NCI-H82 (cell line): ENCODE measurements at places on chromosomes 16 and 17.

DNA sequence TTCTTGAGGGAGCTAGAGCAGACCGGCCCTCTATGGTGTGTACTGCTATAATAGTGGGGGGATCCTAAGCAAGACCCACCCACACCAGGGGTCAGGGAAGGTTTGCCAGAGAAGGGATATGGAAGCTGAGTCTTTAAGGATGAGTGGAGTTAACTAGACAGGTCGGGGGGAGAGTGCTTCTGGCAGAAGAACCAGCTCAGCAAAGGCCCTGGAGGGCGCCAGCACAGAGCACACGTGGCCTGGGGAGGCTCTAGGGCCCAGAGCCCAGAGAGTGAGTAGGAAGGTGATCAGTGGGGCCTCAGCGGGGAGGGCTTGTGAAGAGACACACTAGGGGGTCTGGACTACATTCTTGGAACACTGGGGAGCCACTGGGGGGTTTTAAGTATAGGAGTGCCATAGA is 21.1 kb downstream of the NGFR start:
- DNase-seq: peak; percentile 63

DNA sequence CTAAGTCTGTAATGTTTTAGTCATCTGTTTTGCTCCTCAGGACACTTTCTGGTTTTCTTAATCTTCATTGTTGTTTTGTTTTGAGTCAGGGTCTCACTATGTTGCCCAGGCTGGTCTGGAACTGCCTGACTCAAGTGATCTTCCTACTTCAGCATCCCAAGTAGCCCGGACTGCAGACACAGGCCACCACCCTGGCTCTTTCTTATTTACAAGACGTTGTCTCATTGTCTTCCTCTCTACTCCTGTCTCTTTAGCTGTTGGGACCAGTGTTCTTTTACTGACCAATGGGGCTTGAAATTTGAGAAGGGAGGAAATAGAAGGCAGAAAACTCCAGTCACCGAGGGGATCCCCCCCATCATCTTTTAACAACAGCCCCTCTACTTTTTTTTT is 1.2 kb downstream of the SCPEP1 start:
- no peak for DNase-seq

GRCh38 chr17:65270499-65271253 is 133.5 kb downstream of the RGS9 start:
- no peak for DNase-seq

DNA sequence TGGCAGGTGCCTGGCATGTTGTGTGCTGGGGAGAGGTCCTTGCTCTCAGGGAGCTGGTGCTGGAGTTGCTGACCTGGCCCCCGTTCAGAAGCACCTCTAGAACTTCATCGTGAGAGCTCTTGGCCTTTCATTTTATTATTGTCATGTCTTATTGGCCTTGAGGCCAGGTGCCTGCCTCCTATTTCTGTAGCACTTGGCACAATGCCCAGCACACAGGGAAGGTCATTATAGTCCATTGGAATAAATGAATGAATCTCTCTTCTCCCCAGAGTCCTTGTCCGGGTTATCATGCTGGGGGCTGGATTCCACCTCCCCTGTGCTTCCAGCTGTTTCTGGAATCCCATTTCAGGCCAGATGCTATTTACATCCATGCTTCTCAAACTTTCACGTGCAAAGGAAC is 169.2 kb downstream of the HAPSTR1 start:
- DNase-seq: peak; percentile 37

- DNase-seq: no peak
Measured at GRCh38 chr16:31861455-31861854, 12.2 kb upstream of the ZNF267 start.

- no peak for DNase-seq
Measured at GRCh38 chr17:10398352-10398751, 23.4 kb downstream of the MYH8 start.

DNA sequence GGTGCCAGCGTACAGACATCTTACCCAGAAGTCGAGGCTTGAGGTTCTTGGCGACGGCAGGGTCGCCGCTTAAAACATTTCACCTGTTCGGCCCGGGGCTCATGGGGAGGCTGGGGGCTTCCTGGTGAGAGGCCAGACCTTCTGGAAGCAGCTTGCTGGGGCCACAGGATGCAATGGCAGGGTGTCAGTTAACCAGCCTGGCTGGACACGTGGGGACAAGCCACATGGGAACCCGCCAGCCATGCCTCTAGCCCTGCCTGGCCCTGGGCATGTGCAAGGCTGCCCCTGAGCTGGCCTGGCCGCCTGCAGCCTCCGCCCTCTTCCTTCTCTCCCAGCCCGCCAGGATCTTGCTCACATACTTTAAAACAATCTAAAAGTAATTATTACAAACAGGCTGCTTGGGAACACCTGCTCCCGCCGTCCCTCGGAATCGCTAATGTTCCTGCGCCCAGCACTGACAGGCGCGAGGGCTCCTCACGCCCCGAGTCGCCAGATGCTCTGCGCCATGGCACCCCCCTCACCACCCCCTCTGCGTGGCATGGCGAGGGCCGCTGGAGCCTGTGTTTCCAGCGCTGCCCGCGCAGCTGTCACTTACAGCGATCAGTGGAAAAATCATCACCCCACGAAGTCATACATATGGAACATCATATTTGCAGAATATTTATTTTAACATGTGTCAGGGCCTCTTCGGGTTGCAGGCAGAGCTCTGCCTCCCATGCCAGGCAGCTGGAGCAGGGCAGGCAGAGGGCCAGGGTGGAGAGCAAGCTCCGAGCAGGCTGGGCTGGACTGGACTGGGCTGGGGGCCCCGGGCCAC is 188.7 kb upstream of the GSE1 start:
- no peak for DNase-seq

DNA sequence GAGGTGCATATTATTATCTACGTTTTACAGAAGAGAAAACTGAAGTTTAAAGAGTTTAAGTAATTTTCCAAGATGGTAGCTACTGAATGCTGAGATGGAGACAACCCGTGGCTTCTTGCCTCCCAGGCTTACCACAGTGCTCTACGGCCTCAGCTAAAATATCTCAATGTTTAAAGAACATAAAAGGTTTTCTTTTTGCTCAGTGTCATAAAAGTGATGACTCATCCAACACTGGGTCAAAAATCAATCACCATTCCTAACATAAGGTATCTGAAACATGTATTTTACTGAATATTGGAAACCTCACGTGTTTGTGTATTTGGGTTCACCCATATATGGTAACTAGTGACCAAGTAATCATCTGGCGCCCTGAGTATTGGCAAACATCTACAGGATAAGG is 18.4 kb downstream of the ABCA9 start:
- no peak for DNase-seq

DNA sequence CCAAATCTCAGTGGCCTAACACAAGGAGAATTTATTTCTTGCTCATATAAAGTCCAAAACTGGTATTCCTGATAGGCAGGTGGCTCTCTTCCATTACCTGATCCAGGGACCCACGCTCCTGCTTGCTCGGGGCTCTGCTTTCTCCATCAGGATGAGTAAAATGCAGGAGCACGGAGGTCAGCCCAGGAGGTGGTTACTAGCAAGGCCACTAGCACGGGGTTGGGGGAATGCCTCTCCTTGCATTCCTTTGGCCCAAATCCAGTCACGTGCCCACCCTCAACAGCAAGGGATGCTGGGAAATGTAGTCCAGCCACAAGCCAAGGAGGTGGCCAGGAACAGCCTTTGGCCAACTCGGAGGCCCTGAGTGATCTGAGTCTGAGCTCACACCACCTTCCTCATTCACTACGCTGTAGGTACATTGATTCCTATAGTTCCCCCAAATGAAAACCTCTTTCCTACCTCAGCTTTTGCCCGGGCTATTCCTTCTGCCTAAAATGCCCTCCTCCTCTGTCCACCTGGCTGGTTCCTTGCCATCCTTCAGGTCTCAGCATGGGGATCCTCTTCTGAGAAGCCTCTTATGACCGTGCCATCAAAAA is 38.3 kb upstream of the HAPSTR1 start:
- peak; percentile 93 for DNase-seq

GRCh38 chr16:534856-535445 is 7.4 kb downstream of the CAPN15 start:
- no peak for DNase-seq

DNA sequence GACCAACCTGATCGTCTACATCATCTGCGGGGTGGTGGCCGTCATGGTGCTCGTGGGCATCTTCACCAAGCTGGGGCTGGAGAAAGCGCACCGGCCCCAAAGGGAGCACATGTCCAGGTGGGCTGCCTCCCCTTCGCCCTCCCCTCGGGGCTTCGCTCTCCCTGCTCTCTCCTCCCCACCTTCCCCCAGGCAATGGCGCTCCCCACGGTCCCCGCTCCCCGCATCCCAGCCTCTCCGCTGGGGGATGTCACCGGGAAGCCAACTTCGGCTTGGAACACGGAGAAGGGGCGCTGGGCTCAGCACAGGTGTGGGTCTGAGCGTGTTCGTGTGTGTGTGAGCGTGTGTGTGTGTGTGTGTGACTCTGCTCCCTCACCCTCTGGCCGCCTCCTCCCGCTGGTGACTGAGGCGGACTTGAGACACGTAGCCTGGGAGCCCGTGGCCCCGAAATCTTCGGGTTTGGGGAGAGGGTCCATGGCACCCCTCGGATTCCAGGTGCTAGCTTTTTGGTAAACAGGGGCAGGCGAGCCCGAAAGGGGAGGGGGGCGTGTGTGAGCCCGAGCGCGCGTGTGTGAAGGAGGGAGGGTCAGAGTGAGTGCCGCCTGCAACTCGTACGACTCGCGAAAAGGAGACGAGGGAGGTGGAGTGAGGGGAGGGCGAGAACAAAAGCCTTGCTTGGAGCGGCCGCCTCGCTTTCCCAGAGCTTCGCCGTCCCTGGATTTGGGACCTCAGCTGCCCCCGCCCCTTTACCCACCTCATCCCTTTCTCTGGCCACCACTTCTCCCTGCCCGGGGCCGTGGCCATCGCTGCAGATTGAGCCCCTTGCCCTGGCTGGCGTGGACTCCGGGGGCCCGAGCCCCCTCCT is 1.3 kb downstream of the SHISA9 start:
- peak; percentile 69 for DNase-seq

DNA sequence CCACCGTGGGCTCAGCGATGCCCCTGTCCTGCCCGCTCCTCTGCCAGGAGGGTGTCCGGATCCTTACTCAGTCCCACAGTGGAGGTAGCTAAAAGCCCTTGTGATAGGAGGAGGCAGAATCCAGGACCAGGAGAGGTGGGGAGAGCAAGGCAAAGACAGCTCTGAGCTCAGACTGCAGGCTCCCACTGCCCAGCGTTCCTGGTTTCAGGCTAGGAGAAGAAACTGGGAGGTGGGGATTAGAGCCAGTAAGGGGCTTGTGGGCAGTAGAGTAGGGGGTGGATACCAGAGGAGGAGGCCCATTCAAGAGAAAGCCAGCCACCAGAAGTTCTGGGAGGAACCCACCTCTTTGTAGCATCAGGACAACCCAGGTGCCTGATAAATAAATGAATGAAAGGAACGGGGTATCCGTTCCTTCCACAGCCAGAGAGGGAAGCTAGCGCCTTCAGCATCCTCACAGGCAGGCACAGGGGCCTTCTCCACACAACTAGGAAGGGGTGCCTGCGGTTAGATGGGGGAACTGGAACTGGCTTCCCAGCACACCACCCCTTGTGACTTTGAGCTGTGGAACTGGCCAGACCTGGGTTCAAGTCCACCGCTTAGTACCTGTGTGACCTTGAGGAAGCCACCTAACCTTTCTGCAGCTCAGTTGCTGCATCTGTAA is 2.3 kb downstream of the IL21R start:
- DNase-seq: no peak

- DNase-seq: peak; percentile 11
Measured at GRCh38 chr17:61018938-61019337, 341.3 kb downstream of the BCAS3 start.

- DNase-seq: no peak
Measured at GRCh38 chr17:37116671-37117185, 168.0 kb downstream of the AATF start.

DNA sequence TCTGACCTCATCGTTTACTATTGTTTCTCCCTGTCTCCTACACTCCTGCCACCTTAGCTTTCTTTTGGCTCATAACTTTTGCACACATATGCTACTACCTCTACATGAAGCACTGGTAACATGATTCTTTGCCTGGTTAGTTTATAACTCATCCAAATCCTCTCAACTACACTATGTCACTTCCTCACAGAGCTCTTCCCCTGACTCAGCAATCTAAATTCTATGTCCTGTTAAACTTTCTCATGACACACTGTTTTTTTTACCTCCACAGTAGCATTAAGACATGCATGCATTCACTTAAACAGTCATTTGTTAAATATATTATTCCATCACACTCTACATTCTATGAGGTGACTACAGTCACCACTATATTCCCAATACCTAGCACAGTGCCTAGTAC is 19.7 kb downstream of the APPBP2 start:
- no peak for DNase-seq

DNA sequence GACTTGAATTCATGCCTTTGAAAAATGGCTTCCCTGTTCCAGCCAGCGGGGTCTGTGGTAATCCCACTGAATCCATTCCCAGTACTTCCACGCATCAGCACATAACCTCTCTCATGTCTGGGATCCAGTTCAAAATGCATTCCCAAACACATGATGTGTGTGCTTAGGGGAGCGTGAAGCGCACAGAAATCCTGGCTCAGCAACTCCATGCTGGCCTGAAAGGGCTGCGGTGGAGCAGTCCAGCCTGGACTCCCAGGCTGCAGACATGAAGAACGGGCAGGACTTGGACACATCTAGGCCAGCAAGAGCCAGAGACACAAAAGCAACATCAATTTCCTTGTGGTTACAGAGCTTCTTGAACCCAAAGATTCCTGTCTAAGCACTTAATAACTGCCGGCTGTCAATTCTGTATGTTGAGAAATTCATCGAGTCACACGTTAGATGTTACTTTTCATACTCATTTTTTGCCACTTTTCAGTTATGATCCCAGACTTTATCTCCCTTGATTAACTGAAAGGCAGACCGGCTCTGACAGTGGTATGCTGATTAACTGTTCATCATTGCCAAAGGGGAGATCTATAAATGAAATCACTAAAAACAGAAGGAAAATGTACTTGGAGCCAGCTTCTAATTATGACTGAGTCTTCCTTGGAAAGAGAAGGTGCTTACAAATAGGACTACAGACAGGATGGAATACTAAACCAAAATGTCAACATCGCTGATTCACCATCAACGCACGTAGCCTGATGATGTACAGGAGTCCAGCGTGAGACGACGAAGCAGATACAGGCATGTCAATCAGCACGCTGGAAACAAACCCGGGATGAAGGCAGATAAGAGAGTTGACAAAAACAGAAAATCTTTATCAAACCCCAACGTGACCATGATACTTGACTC is 23.0 kb downstream of the NSMCE1 start:
- no peak for DNase-seq

GRCh38 chr16:84054271-84054670 is 11.7 kb upstream of the SLC38A8 start:
- no peak for DNase-seq
